ENCODE measurements at places on chromosomes 3 and 15.

DNA sequence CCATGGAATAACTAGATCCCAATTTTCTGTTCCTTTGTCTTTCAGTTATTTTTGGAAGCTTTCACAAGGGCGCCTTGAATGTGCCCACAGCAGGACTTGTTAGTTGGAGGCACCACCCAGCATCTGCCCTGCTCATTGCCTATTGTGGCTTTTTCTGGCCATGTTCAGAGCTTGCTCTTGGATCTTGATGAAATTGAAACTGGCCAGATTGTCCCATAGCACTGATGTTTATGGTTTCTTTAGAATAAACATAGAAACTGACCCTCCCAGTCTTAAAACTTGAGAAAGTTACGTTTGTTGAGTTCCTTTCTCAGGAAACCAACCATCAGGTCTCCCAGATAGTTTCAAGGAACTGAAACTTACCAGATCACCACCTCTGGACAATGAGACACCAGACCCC lies 474.7 kb downstream of the IL5RA start:
- DNase-seq: no peak

- no peak for DNase-seq
These were observed 76.7 kb upstream of the P3H2 start for GRCh38 chr3:190197346-190197763.

DNA sequence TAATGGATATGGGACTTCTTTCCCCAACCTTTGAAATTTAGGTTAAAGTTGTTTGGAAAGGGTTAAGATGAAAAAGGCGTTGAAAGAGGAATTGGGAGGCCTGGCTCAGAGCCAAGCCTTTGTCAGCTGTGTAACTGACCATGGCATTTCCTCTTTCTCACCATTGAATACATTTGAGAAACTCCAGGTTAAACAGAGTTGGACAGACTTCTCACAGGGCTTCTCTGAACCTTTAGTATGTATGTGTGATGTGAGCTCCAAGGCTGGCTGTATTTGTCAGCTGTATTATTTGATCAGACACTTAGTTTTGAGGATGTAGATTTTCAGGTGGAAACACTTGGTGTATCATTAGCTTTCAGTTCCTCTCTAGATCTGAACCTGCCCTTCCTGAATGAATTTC lies 136.4 kb upstream of the GOLGA6L4 start:
- no peak for DNase-seq

GRCh38 chr3:49173116-49173791 lies 1.9 kb downstream of the KLHDC8B start:
- peak; percentile 43 for DNase-seq

GRCh38 chr15:60382773-60383674 lies 14.8 kb downstream of the ANXA2 start:
- no peak for DNase-seq

DNA sequence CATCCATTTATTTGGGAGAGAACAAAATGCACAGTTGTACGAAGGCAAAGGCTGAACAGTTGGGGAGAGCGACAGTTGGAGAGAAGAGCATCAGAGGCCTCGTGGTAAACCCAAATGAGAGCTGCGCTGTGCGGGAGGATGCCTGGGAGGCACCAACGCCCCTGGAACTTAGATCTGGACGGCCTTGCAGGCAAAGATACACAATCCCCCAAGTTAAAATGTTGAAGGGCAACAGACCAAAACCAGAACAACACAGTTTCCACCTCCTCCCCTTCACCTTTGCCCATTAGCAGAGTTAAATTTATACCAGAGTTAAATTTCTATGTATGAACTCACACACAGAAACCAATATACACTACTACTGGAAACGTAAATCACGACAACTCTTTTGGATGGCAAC lies 339.6 kb downstream of the RORA start:
- no peak for DNase-seq

- no peak for DNase-seq
These were observed 41.9 kb downstream of the SCAP start for GRCh38 chr3:47433796-47434195.

DNA sequence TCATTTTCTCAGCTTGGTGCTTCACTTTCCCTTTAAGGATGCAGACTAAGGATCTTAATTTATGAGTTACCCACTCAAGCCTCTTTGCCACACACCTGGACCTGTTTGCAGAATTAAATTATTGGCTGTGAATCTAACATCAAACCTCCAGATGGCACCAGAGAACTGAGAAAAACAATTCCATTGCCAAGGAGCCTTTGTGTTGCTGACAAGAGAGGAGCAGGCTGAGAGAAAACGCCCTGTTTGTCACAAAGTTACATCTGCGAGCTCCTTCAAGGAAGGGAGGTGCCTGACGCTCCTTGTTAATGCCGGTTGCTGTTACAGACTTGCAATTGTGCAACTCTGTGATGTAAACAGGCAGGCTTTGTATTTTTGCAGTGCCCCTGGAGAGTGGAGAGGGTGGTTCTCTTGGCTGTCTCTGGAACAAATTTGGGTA lies 36.3 kb upstream of the TMC3 start:
- peak; percentile 37 for DNase-seq

DNA sequence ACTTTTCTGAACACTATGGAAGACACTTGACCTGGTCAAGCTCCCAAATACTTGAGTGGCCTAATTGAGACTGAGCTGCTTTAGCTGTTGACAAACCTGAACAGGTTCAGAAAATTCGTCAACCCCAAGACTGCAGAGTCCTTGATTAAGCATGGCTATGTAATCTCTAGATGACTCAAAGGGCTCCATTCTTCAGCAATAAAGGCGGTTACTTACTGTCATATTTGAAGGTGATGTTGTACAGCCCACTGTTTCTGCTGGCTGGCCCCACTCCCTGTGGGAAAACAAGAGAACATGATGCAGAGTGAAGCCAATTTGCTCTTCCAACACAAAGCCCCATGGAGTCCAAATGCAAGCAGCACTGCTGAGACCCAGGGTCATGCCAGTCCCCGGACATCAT lies 45.1 kb downstream of the IL17RD start:
- DNase-seq: no peak

- no peak for DNase-seq
These were observed 21.4 kb upstream of the PLSCR5 start for GRCh38 chr3:146626403-146627122.

GRCh38 chr3:196081002-196081833 lies 672 bp downstream of the TFRC start:
- DNase-seq: peak; percentile 41

GRCh38 chr3:7709376-7710082 lies 792.1 kb upstream of the LMCD1 start:
- DNase-seq: no peak

DNA sequence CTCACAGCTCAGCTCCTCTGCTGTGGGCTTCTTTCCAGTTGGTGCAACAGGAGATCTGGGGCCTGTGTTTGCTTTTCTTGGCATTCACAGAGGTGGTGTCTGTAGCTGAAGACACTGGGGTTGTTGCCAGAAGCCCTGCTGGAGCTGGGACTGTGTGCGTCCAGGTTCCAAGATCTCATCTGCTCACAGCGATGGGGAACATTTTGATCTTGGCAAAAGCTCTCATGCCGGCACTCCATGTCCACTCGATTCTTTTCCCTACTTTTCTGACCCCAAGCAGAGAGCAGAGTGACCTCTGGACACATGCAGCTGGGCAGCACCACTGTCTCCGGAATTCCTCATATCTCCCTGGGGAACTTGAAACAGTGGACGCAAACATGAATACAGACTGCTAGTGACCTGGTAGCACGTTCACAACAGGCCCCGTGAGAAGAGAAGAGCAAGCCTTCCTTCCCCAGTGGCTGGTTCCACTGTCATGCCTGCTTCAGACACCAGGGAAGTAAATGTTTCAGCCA lies 36.1 kb upstream of the MECOM start:
- DNase-seq: no peak

DNA sequence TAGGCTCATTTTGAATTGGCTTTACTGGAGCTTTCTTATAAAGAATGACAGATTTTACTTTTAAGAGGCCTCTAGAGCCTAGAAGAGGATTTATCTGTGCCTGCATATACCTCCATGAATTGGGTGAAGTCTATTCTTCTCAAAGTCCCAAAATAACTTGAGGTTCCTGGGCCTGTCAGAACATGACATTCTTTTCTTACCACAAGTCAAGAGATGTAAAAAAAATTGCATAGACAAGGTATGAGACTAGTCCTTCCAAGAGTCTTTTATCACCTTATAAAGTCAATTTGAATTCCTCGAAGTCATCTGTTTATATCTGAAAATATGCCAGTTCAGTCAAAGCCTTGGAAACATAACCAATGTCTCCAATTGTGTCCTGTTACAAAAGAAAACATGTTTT lies 17.2 kb upstream of the CD200 start:
- no peak for DNase-seq

DNA sequence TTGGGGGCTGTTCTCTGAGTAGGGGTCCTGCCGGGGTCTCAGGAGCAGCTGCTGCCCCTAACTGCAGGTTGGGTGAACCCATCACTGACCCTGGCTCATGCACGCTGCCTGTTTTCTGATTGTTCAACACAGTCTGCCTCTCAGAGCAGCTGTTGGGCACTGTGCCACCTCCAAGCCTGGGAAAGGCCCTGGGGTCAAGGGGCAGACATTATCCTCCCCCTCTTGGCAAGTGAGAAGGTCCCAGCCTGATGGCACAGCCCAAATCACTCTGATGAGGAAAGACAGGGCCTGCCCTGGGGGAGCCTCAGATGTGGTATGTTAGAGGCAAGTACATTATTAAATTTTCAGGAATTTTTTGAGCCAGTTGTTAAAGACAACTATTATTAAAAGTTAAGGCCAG lies 14.1 kb upstream of the GNAT1 start:
- DNase-seq: no peak

DNA sequence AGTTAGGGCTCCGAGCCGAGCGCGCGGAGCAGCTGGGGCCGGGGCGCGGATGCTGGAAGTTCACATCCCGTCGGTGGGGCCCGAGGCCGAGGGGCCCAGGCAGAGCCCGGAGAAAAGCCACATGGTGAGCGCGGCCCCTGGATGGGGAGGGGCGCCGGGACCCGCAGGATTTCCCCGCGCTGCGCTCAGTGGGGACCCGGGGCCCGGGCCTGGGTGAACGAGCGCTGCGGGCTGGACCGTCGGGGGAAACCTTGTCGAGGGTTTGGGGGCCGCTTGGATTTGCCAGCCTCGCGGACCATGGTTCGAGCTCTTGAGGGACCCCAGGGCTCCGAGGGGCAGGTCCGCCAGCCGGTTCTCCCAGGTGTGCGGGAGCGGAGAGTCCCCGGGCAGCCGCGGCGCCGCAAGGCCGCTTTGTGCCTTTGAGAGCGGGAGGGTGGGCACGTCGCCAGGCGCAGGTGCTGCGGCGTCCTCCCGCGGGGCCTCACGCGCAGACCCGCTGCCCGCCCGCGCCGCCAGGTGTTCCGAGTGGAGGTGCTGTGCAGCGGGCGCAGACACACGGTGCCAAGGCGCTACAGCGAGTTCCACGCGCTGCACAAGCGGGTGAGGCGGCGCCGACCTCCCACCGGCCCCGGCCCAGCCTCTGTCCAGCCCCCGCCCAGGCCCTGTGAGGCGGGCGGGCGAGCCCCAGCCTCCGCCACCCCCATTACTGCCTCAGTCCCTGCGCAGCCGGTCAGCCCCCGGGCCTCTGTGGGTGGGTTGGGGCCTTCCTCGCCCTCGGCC lies at the start of gene SNX22:
Gene SNX22, plus strand, starts transcription at position 5 of the 780 bp plus-strand sequence. Its CDS starts 45 bp downstream, at position 50.
- no peak for DNase-seq

- no peak for DNase-seq
These were observed 28.3 kb downstream of the PTH1R start for GRCh38 chr3:46905661-46906451.

DNA sequence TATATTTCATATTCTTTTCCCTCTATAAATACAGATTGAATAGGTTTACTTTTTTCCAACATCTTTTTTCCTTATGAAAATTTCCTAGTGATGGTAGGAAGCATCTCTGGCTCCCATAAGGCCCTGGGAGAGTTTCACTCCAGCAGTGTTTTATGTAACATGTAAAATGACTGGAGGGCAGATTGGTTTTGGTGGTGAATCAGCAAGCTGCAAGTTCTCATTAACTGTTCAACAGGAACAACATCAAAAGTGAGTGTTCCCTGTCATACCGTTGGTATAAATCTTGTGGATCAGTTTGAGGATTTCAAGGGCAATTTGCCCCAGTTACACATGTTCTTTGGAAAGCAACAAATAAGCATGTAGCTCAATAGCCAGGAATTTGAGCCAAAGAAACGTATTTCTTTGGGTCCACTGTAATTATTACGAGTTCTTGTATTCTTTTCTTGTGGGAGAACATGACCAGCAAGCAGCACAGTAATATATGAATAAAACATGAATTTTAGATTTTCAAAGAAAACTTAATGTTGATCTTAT lies 345.7 kb downstream of the SV2B start:
- no peak for DNase-seq

DNA sequence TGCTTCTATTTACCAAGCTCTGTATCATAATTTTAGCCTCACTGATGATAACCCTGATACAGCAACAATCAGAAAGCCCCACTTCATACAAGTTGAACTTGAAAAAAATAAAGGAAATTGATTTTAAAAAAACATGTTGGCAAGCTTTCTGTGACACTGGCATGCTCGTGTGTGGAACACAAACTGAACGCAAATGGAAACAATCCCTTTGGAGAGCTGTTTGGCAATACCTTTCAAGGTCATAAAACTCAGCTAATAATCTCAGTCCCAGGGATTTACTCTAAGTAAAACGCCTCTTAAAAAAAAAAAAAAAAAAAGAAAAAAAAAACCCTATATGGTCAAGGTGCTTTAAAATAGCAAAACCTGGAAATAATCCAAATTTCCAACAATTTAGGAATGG lies 166.7 kb upstream of the BCL6 start:
- DNase-seq: no peak

- DNase-seq: no peak
These were observed 439.7 kb upstream of the FRG2C start for GRCh38 chr3:75224412-75224811.

- no peak for DNase-seq
These were observed 7.3 kb downstream of the CCR5AS start for GRCh38 chr3:46399557-46399956.

DNA sequence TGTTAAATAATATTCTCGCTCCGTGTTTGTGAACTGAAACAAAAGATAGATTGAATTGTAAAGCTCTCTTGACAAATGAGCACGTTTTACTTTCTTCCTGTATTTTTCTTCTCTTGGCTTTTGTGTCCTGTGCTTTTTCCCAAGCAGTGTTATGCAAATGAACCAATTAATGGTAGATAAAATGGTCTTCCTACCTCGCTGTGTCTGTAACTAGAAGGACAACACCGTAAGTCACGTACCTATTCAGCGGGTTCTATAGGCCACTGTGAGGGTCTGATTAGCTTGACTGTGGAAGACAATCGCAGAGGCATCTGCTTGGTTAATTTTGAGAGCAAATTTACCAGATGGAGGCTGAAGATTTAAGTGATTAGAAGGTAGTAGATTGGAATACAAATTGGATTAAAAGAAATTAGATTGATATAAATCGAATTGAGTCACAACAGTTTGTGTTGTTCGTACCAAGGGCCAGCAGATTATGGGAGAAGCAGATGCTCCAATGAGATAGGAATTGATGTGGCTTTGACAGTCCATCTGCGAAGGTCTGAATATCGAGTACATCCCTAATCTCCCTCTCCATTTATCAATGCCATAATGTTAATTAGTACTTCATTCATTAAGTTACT lies 40.2 kb downstream of the ROBO2 start:
- DNase-seq: no peak

GRCh38 chr3:67774676-67775075 lies 120.3 kb upstream of the SUCLG2 start:
- no peak for DNase-seq
